CD4-positive, alpha-beta T cell (primary cell): ENCODE measurements at places on chromosomes 11 and 22. TPM values are rescaled to one million over a fixed set of nuclear protein-coding genes. Genes with fewer than 3 reads are reported as not detected.

DNA sequence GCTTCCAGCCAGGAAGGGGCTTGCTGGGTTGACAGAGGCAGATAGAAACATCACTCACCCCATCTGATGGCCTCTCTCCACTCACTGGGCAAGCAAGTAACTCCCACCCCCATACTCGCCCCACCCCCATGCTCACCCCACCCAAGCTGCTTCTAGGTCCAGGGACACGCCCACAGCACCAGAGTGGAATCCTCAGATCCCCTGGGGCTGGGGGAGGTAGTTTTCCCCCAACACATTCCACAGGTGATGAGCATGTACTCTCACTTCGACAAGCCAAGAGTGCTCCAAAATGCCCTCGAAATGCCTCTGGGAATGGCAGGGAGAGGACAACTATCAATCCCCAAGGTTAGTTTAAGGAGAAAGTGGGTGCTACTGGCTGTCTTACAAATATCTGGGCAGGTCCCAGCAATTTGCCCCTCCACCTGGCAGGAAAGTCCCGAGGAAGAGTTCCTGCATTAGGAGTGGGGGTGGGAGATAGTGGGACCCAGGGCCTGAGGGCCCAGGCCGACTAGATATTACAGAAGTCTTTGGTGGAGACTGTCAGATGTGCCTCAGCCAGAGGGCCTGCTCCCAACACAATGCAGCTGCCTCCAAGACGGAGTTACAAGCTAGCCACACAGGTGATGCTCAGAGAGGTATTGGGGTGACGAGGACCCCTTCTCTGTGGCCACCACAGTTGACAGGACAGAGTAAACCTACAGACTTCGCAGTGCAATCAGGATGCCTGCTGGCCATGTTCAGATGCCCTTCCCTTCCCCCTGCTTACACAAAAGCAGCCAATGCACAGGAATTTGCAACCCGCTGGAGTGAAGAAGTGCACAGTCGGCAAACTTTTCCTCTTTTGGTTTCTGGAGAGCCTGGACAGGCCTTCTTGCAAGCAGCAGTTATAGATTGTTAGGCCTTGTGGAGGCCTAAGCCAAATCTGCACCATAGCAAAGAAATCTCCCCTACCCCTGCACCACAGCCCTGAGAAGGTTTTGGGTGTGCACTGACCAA, 2.9 kb upstream of the LMO1 start:
- H3K27ac ChIP-seq, result no peak overlapping the region

GRCh38 chr11:69463995-69464960, 17.2 kb upstream of the LINC01488 start:
- H3K36me3 ChIP-seq, result no peaks in the 10 kb centered on the region
- no peak for DNase-seq
- no peak overlapping the region for H3K4me3 ChIP-seq
- peaks cover 4% of the 10 kb centered on the region for H3K27me3 ChIP-seq

DNA sequence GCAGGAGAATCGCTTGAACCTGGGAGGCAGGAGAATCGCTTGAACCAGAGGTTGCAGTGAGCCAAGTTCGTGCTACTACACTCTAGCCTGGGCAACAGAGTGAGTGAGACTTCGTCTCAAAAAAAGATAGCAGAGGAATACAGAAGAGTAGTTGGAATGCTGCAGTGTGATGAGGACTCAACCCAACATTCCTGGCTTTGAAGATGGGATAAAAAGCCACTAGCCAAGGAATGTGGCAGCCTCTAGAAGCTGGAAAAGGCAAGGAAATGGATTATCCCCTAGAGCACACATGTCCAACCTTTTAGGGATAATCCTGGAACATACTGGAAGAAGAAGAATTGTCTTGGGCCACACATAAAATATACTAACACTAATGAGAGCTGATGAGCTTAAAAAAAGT, 13.9 kb downstream of the SLC25A17 start:
- H3K27me3 ChIP-seq, result no peaks in the 10 kb centered on the region
- DNase-seq, result no peak
- H3K36me3 ChIP-seq, result no peaks in the 10 kb centered on the region
- H3K4me3 ChIP-seq, result no peak overlapping the region

DNA sequence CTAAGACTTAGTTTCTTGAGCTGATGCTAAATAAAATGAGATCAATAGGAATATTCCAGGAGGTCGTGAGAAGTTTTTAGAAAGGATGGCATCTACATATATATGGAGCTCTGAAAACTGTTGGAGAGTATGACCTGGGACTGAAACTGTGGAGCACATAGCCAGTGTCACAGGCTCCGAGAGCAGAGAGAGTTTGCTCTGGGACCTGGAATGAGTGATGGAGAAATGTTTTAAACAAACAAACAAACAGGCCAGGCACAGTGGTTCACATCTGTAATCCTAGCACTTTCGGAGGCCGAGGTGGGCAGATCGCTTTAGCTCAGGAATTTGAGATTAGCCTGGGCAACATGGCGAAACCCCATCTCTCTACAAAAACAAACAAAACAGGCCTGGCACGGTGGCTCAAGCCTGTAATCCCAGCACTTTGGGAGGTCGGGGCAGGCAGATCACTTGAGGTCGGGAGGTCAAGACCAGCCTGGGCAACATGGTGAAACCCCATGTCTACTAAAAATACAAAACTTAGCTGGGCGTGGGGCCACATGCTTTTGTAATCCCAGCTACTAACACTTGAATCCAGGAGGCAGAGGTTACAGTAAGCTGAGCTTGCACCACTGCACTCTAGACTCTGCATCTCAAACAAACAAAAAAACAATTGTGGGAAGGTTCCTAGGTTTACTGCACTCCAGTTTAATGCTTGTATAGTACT, 67.1 kb downstream of the SLC35F2 start:
- no peak overlapping the region for H3K27ac ChIP-seq
- H3K4me1 ChIP-seq, result no peaks in the 10 kb centered on the region
- no peak for DNase-seq
- H3K4me3 ChIP-seq, result no peak overlapping the region
- H3K27me3 ChIP-seq, result no peaks in the 10 kb centered on the region

Gene TRIM3
- 16.4 TPM for total RNA-seq
